ENCODE measurements at places on chromosomes 12 and 14.
A peak's percentile ranks its signal among the peaks of the same experiment; 100 is the strongest.

DNA sequence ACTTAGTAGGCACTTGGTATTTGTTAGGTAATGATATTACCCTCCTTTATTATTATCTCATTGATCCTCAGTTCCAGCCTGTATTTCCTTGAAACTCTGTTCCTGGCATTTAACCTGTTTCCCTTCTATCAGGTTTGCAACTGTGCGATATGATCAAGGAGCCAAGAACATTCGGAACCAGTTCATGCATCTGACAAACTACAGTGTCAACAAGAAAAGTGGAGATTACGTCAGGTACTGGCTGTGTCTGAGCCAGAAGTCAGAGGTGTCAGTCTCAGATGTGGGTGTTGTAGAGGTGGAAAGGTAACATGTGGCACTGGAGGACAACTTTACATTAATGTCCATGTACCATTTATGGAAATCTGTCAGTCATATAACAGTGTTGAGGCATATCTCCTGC is 56.7 kb downstream of the TTLL5 start:
- DNase-seq = no peak

DNA sequence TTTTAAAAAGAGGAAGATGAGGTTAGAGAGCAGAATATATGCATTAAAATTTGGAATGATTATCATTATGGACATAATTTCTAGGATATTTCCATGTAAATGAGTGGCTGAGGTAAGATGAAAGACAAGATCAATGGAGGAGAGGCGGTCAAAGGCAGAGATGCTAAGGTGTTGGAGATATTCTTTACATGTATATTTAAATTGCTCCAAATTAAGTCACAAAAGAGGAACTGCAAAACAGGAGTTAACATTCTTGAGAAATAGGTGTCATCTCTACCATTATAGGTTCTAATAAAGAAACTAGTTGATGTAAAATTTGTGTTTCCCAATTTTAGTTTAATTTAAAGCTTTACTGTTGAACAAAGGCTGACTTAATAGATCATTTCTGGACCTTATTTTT is 268.5 kb upstream of the PPFIA2 start:
- no peak for DNase-seq

- no peak for DNase-seq
These were observed 24.3 kb upstream of the SUPT16H start for GRCh38 chr14:21408147-21408546.

DNA sequence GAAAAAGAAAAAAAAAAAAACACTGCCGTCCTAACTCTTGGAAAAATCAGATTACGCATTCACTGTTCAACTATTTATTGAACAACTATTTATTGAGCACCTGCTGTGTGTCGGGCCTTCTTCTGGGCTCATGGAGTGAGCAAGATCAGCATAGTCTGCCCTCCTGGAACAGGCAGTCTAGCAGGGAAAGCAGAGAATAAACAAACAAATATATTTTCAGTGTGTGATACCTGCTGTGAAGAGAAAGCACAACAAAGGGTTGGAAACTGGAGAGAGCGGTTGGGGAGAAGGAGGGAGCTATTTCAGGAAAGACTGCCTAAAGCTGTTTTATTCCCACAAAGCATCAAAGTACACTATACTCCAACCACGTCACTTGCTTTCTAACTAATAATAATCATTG is 10.8 kb downstream of the PROX2 start:
- DNase-seq = no peak

GRCh38 chr12:111412007-111412829 is 6.5 kb downstream of the SH2B3 start:
- DNase-seq = no peak

GRCh38 chr12:33047666-33048065 is 151.1 kb upstream of the PKP2 start:
- no peak for DNase-seq

DNA sequence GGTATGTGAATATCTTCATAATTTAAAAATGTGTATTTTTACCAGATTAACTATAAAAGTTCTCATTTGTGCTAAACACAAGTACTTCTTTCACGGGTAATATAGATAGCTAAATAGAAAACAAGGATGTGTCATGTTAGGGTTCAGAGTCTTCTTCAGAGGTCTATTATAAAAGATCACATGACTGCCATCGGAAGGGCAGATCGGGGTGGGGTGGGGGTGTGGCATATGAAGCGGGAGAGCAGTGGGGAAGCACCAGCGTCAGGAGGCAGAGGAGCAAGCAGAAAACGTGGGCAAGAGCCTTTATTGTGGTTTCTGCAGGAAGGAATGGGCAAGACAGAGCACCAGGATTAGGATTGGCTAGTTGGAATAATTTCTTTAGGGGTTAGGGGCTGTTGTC is 63.7 kb upstream of the DNM1L start:
- DNase-seq = no peak

GRCh38 chr14:99560922-99561683 is 42.9 kb downstream of the CCDC85C start:
- no peak for DNase-seq

- DNase-seq = no peak
These were observed 88.3 kb downstream of the STON2 start for GRCh38 chr14:81311778-81312177.

- DNase-seq = no peak
These were observed 100.5 kb downstream of the ZNF664 start for GRCh38 chr12:124073356-124074035.

DNA sequence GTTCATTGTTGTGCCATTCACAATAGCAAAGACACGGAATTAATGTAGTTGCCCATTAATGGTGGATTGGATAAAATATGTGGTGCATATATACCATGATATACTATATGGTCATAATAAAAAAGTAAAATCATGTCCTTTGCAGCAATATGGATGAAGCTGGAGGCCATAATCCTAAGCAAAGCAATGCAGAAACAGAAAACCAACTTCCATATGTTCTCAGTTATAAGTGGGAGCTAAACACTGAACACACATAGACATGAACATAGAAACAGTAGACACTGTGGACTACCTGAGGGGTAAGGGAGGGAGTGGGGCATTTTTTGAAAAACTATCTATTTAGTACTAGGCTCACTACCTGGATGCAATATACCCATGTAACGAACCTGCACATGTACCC is 3.0 kb upstream of the ERP27 start:
- DNase-seq = no peak

- no peak for DNase-seq
These were observed 1.0 kb upstream of the EML1 start for GRCh38 chr14:99792210-99792535.

- no peak for DNase-seq
These were observed 128.1 kb downstream of the SLC25A47 start for GRCh38 chr14:100451264-100451663.

DNA sequence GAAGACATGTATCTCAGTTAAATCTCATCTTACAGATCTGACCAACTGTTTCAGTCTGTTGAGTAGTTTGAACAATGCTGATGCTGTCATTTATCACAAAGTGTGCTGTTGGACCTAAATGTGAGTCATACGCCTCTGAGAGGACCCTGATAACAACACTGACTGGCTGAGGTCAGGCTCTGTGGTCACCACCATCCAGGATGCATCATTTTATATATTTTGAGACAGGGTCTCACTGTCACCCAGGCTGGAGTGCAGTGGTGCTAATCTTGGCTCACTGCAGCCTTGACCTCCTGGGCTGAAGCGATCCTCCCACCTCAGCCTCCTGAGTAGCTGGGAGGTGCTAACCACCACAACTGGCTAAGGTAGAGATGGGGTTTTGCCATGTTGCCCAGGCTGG is 181.0 kb upstream of the RGS6 start:
- no peak for DNase-seq

DNA sequence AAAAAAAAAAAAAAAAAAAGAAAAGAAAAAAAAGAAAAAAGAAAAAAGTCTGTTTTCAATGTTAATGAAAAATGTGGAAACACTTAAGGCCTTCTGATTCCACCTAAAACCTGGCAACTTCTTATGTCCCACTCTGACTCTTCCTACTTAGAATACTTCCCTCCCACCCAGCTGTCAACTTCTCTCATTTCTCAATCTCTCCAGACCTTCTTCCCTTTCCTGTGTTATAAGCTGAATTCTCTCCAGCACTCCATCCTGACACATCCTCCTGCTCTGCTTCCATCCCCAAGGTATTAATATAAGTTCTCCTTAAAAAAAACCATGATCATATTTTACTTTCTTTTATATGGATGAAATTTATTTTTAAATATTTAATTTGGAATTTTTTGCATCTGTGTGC is 20.3 kb upstream of the TMTC1 start:
- DNase-seq = no peak

GRCh38 chr12:47882781-47883546 is 21.8 kb downstream of the VDR start:
- DNase-seq = peak; percentile 37

DNA sequence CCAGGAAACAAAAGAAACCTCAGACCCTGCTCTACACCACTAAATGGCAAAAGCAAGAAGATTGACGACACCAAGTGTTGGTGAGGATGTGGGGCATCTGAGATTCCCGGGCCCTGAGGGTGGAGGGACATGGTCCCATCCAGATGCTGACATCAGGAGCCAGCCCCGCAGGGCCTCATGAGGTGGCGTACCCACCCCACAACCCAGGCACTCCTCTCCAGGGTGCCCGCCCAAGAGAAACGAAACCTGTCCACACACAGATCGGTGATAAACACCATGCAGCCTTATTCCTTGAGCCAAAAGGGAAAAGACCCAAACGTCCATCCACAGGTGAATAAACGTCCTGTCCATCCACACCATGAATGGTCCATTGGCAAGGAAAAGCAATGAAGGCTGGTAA is 54.8 kb upstream of the C14orf180 start:
- DNase-seq = no peak

GRCh38 chr14:69315301-69315700 is 55.3 kb downstream of the GALNT16 start:
- DNase-seq = no peak

DNA sequence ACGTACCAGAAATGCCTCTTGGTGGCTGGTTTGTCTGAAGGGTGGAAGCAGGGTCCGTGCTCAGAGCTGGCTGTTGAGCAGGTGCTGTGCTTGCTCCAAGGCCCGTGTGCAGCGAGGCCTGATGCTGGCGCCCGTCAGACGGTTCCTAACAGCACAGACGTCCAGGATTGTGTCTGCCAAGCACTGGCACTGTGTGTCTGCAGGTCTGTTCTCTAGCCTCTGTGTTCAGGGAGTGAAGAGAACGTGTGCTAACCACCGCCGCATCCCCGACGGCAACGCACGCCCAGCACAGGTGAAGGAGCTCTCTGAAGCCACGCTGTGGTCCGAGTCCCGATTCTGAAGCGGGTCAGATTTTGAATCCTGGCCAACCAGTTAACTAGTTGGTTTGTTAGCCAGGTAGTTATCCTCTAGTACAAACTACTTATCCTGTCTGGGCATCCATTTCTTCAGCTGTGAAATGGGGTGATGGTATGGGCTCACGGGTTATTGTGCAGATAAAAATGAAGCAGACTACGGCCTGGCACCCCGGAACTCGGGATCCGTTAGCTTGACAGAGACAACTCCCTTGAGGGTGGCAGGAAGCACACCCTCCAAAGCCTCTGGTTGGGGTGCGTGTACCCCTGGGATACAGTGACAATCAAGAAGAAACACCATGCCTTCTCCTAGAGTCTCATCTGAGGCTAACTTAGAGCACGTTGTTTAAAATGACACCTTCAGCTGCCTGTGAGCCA is 18.6 kb upstream of the TDRD9 start:
- DNase-seq = no peak

DNA sequence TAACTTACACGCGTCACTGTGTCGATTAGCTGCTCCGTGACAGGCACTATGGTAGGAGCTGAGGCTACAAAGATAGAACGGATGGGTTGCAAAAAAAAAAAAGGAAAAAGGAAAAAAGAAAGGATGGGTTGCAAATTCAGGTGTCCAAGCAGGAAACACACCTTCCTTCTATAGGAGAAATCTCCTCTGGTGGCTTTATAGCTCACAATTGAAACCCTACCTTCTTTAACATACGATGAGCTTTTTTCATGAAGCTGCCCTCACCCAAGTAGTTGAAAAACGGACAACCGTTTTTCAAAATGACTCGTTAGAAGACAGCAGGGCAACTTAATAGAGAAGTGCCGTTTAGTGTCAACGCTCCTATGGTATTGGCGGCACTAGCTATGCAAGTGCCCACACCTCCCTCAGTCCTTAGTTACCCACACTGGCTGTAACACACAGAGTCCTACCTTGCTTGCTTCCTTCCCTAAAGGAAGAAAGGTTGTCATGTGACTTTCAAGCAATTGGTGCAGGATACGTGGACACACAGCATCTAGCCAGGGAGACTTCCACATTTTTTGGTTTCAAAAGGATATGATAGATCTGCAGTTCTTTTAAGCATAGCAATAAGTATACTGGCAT is 682 bp upstream of the TRIP11 start:
- DNase-seq = no peak

DNA sequence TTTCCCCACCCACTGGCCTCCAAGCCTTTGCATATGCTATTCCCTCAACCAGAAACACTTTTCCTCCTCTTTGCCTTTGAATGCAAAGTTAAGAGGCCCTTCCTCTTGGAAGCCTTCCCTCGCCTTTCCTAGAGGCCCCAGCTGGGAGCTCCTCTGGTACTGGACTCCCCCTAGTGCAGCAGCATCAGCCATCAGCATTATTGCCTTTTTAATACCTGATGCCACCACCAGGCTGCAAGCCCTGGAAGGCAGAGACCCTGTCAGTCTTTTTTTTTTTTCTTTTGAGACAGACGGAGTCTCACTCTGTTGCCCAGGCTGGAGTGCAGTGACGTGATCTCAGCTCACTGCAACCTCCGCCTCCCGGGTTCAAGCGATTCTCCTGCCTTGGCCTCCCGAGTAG is 19.1 kb upstream of the PLA2G1B start:
- no peak for DNase-seq

GRCh38 chr12:41605545-41606305 is 417.6 kb downstream of the PDZRN4 start:
- DNase-seq = no peak

DNA sequence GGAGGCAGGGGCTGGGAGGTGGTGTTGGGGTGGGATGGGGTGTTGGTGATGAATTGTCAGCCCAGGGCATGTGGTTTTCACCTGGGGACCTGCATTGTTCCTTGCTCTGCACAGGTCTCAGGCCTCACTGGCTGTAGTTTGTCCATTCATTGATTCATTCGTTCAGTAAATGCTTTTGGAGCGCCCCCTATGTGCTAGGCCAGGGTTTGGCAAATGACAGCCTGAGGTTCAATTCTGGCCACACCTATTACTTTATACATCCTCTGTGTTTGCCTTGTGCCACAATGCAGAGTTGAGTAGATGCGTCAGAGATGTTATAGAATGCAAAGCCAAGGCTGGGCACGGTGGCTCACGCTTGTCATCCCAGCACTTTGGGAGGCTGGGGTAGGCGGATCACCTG is 4.7 kb downstream of the ADCK1 start:
- DNase-seq = no peak

DNA sequence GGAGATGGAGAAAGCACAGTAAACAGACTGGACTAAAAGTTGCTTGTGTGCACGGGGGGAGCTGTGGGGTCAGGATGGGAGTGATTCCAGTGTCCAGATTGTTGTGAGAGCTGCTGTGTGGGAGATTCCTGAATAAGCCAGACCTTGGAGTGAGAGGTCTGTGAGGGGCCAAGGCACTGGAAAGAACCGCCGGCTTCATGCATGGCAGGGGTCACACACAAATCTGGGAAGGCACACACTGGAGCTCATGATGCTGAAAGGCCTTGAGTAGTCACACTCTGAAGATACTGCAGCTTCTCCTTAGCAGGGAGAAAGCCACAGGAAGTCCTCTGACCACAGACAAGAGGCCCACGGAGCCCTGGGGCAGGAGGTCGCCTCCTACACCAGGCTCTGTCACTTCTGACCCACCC is 23.1 kb downstream of the ADCY6 start:
- no peak for DNase-seq
